ENCODE measurements at places on chromosomes 2 and 18.
A peak's percentile ranks its signal among the peaks of the same experiment; 100 is the strongest.

DNA sequence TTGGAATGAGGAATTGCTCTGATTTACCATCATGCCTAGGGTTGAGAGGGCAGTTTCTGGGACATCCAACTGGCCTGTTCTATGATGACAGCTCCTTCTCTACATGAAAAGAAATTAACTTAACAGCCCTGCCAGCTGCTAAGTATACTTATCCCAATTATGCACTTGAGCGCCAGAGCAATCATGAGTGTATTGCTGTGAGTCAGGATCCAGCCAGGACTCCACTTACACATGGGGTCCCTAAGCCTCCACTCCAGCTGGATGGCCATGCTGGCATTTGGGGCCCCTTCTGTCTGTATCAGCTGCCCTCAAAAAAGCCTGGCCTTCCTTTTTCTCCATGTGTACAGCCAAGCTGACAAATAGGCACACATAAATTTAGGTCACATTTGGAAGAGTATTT, 481.9 kb downstream of the TMX3 start:
- no peaks in the 10 kb centered on the region for H3K4me1 ChIP-seq
- no peak for DNase-seq
- no peaks in the 10 kb centered on the region for H3K36me3 ChIP-seq
- H3K27me3 ChIP-seq = no peaks in the 10 kb centered on the region
- H3K27ac ChIP-seq = no peak overlapping the region

- peaks cover 31% of the 10 kb centered on the region for H3K27me3 ChIP-seq
- peak; percentile 81 for DNase-seq
- peaks cover 21% of the 10 kb centered on the region for H3K4me1 ChIP-seq
- no peaks in the 10 kb centered on the region for H3K36me3 ChIP-seq
Measured at GRCh38 chr2:100242891-100243619, 79.2 kb downstream of the LONRF2 start.

DNA sequence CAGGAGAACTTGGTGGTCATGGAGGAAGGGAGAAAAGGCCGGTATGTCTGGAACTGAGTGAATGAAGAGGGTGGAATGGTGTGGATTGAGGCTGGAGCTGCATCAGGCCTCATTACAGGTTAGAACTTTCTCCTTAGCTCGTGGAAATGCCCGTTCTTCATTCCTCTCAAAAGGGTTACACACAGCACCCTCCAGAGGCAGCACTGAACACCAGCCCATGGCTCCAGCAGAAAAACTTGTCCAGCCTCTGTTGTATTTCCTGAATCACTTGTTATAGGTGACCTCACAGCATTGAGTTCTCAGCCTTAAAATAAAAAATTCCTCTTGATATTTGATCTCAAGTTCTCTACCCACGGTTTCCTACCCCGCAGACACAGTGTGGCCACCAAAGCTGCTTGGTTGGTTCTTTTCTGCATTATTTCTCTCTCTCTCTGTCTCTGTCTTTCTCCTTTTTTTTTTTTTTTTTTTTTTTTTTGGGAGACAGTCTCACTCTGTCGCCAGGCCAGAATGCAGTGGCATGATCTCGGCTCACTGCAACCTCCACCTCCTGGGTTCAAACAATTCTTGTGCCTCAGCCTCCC, 89.6 kb downstream of the ITGB1BP1 start:
- H3K27ac ChIP-seq = peak overlapping the region; percentile 93
- peaks cover 4% of the 10 kb centered on the region for H3K36me3 ChIP-seq
- H3K4me1 ChIP-seq = peaks cover 79% of the 10 kb centered on the region
- DNase-seq = peak; percentile 46
- no peak overlapping the region for H3K4me3 ChIP-seq

DNA sequence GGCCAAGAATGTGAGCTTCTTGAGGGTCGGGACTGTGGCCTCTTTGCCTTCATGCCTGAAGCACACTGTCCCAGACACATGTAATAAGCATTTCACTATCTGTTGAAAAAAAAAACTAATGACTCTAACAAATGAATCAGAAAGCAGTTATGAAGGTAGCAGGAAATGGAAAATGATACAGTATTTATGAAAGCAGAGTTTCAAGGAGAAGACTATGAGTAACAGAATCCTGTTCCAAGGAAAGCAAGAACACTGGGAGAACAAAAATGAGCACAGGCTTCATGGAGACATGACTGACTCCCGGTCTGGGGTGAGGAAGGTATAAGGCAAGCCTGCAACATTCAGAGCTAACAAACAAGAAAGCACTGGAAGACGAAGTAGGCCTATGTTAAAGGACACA, 190.8 kb downstream of the RNF152 start:
- H3K27me3 ChIP-seq = no peaks in the 10 kb centered on the region
- no peaks in the 10 kb centered on the region for H3K36me3 ChIP-seq
- no peak overlapping the region for H3K27ac ChIP-seq
- no peak for DNase-seq
- no peak overlapping the region for H3K4me3 ChIP-seq
- peaks cover 3% of the 10 kb centered on the region for H3K4me1 ChIP-seq

GRCh38 chr2:183349091-183349490, 224.8 kb downstream of the NUP35 start:
- H3K36me3 ChIP-seq = no peaks in the 10 kb centered on the region
- no peak overlapping the region for H3K4me3 ChIP-seq
- no peak for DNase-seq
- no peaks in the 10 kb centered on the region for H3K27me3 ChIP-seq
- H3K4me1 ChIP-seq = peaks cover 2% of the 10 kb centered on the region

DNA sequence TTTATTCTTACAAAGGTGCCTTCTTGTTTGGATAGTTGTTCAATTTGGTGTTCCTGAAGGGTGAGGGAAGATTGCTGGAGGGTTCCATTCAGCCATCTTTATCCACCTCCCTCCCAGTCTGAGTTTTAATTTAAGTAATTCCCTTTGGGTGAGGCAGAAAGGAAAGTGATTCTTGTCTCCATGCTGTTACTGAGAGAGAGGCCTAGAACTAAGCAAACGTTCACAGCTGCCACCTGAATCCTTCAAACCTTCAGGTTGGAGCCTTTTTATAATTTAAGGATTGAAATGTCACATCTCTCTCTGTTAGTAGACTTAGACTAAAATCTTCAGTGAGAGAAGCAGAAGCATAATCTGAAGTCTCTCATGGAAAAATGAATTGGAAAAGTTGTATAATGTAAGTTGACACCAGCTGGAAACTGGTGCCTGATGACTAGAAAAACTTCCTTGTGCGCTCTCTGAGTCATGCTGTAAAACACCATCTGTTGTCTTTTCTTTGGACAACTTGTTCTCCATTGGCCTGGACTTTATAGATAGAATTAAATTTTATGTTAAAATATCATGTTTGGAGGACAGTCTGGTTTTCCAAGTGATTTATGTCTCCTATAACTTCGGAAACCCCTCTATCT, 14.6 kb downstream of the STRADB start:
- H3K27ac ChIP-seq = peak overlapping the region; percentile 73
- H3K36me3 ChIP-seq = peaks cover 57% of the 10 kb centered on the region
- H3K4me3 ChIP-seq = no peak overlapping the region

- peaks cover 7% of the 10 kb centered on the region for H3K4me1 ChIP-seq
- H3K27ac ChIP-seq = no peak overlapping the region
- peaks cover 2% of the 10 kb centered on the region for H3K36me3 ChIP-seq
- no peaks in the 10 kb centered on the region for H3K27me3 ChIP-seq
- H3K4me3 ChIP-seq = no peak overlapping the region
Measured at GRCh38 chr2:39542523-39542922, 105.4 kb upstream of the MAP4K3 start.

GRCh38 chr2:63872571-63873328, 31.1 kb downstream of the UGP2 start:
- DNase-seq = no peak
- H3K27ac ChIP-seq = peak overlapping the region; percentile 45

DNA sequence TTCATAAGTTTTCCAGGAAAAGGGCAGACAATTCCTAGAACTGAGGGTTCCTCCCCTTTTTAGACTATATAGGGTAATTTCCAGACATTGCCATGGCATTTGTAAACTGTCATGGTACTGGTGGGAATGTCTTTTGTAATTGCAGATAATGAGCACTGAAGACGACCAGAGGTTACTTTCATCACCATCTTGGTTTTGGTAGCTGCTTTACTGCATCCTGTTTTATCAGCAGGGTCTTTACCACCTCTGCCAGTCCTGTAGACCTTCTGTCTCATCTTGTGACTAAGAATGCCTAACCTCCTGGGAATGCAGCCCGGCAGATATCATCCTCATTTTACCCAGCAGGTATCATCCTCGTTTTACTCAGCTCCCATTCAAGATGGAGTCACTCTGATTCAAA, 583.9 kb upstream of the KLHL29 start:
- no peak overlapping the region for H3K27ac ChIP-seq
- peaks cover 3% of the 10 kb centered on the region for H3K27me3 ChIP-seq
- no peaks in the 10 kb centered on the region for H3K4me1 ChIP-seq
- H3K4me3 ChIP-seq = no peak overlapping the region

GRCh38 chr2:241935774-241936173, 66.2 kb downstream of the RTP5 start:
- peaks cover 6% of the 10 kb centered on the region for H3K36me3 ChIP-seq
- H3K4me3 ChIP-seq = no peak overlapping the region
- no peak for DNase-seq
- H3K27me3 ChIP-seq = no peaks in the 10 kb centered on the region
- H3K4me1 ChIP-seq = peaks cover 10% of the 10 kb centered on the region
- no peak overlapping the region for H3K27ac ChIP-seq

DNA sequence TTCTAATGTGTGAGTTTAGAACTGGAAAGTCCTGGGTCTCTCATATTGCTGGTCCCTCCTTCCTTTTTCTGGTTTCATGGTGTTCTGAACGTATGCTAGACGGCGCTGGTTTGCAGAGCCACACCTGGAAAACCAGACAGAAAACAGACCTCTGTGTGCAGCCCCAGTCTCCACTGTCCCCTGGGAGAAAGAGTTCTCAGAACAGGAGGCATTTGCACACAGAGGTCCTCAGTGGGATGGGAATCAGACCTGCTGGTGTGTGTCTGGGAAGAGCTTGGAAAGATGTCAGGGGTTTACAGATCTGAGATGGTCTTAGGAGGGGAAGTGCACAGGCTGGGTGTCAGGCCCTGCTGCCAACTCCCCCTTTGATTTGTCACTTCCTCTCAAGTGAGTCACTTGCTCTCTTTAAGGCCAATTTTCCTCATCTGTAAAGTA, 14.9 kb upstream of the MBP start:
- no peak overlapping the region for H3K27ac ChIP-seq
- H3K36me3 ChIP-seq = peaks cover 4% of the 10 kb centered on the region
- peaks cover 5% of the 10 kb centered on the region for H3K27me3 ChIP-seq
- H3K4me1 ChIP-seq = peaks cover 16% of the 10 kb centered on the region
- DNase-seq = peak; percentile 13

- H3K4me3 ChIP-seq = no peak overlapping the region
- peaks cover 22% of the 10 kb centered on the region for H3K4me1 ChIP-seq
- H3K27me3 ChIP-seq = no peaks in the 10 kb centered on the region
- peaks cover 1% of the 10 kb centered on the region for H3K36me3 ChIP-seq
- peak overlapping the region; percentile 54 for H3K27ac ChIP-seq
Measured at GRCh38 chr2:144468823-144469595, 50.9 kb downstream of the ZEB2 start.
